ENCODE measurements at places on chromosomes 4 and X. TPM values are rescaled to one million over a fixed set of nuclear protein-coding genes. Genes with fewer than 3 reads are reported as not detected.

DOK7 gene
- not detected for total RNA-seq

DNA sequence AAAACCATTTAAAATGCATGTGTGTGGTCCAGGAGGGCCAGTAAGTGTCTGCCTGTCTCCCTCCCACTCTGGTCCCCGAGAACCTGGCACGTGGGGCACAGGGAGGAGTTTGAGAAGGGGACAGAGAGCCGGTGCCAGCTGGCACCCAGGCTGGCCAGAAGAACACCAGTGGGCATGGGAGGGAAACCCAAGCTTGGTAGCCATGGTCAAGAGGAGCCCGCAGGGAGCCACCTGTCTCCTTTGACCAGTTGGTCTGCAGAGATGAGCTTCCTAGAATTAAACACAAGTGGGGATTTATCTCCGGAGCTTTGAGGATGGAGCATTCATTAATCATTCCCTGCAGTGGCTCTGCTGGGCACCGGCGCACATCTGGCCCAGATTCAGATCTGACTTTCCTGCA is 41.6 kb downstream of the HMX1 start:
- no peak for DNase-seq

SLC9B1 gene
- total RNA-seq, result 0.43 TPM

- no peak for DNase-seq
These were observed 25.9 kb upstream of the SMARCAD1 start for GRCh38 chr4:94181815-94182214.

DNA sequence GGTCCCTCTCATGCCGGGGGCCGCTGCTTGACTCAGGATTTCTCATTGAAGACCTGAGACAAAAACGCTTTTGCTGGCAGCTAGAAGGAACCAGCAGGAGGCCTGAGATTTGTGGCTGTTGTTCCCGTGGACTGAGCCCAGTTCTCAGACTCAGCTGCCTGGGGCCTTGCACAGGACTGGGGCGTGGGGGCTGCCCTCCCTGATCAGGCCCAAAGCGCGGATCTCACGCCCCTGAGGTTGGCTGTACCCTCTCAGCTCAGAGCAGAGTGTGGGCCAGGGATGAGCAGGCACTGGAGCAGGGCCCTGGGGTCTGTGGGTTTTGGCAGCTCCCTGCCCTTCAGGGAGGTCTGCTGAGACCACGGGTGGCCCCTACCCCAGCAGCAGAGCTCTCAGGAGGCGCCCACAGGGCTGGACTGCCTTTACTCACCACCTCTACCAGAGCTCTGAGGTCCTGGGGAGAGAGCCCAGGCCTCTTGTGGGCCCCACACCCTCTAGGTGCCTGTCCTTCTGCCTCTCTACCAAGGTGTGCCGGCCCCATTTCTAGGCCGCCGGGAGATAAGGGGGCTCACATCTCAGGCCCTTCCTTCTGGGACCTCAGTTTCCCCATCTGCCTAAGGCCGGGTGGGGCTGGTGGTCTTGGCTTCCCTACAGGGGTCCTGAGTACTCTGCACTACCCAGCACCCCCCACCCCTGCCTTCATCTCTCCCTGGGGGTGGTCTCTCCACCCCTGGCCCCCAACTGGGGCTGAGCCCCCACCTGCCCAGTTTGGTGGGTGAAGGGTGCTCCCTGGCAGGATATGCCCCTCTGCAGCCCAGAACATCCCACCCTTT is 5.6 kb downstream of the MSANTD1 start:
- DNase-seq, result no peak

GRCh38 chr4:99447079-99447478 is 11.9 kb upstream of the ADH7 start:
- DNase-seq, result peak; percentile 61

DNA sequence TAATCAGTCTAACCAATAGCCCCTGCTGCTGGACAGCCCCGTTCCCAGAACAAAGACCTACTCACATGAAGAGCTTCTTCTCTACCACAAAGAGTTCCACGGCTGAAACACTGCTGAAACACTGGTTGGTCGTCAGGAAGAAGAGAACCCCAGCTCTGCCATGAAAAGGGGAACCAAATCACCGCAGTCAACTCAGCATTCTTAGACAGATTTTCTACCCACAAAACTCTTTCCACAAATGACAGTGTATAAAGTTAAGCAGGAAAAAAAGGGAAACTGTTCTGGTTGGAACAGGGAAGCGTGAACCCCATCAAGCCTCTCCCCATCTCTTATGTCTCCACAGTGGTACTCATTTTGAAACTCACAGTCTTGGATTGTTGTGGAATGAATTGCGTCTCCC is 57.3 kb downstream of the ABCG2 start:
- no peak for DNase-seq

UGT2B15 gene
- not detected for total RNA-seq

- peak; percentile 29 for DNase-seq
These were observed 50.8 kb downstream of the LRP2BP start for GRCh38 chr4:185344743-185345538.

DNA sequence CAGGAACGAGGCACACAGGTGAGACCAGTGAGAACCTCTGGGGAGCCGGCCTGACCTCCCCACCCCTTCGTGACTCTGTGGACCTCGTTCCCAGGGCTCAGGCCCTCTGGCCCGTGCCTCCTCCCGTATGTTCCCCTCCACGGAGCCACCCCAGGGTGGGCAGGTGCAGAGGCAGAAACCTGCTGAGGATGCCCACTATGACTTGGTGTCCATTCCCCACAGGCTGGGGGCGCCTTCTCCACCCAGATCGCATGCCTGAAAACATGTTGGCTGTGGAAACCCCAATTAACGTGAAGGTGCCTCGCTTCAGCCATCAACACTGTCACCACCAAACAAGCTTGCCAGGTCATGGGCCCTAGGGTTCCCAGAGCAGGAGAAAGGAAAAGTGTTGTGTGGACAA is 27.0 kb downstream of the BLOC1S4 start:
- no peak for DNase-seq

DNA sequence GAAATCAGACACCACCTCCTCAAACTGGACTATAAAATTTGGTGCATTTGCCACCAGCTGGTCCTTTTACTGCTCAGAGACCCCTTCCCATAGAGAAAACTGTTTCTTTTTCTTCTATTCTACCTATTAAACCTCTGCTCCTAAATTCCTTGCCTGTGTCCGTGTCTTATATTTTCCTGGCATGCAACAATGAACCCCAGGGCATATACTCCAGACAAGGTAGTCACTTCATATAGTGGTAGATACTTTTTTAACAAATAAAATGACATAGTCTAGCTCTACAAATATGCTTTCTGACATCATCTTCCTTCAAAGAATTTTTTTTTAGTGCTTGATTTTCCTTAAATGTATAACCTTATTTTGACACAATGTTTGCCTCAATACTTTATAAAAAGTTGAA is 1402.9 kb upstream of the PABPC4L start:
- DNase-seq, result no peak

CXCL3 gene
- total RNA-seq, result 3.0 TPM

IL2 gene
- total RNA-seq, result not detected

DNA sequence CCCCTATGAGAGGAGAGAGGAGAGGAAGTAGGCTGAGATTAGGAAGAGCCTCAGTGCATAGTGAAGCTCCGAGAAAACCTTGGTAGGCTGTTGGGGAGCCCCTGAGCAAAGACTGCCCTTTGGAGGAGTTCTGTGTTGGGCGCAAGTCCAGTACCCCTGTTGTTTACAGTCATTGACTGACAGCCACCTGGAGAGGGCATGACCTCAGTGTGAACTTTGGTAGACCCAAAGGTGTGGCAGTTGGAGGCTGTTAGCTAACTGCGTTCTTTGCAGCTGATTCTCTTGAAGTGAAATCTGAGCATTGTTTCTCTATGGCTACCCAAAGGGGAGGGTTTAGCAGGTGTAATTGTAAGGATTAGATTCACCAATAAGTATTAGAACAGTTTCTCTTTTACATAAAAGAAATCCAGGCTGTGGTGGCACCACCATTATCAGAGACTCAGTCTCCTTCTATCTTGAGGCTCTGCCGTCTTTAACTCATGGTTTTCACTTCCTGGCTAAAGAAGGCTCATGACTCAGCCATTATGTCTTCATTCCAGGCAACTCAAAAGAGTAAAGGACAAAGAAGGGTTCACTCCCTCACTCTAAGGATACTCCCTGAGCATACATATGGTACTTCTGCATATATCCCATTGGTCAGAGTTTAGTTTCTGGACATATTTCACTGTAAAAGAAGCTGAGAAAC is 33.4 kb downstream of the ANXA3 start:
- no peak for DNase-seq

DNA sequence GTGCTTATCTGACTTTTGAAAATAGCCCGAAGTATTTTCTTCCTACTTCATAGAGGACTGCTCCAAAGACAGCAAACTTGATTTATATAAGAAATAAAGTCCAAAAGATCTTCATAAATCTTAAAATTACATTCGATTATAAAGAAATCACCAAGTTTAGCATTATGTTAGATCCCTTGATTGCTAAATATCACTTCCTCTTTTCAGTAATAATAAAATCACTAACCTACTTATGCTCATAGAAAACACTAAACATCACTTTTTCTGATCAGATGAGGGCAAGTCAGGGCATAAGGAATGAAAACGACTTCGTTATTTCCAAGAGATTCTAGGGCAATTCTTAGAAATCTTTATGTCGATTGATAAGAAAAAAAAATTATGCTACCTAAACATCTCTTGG is 32.0 kb downstream of the DYNLT3 start:
- no peak for DNase-seq

DNA sequence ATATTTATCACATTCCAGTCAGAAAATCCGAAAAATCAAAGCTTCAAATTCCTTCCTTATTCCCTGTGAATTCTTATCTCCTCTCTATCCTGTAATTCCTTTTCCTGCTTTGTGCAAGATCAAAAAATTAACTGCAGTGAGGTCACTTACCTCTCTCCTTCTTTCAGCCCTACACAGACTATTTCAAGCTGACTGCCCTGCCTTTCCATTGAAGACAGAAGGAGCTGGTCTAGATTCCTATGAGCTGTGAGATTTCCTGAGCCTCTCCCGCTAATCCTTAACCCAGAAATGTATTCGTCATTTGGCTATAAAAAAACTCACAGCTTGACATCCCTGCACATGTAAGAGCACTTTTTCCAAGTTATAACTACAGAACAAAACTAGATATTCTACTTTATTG is 26.6 kb downstream of the TRIML2 start:
- DNase-seq, result no peak
